ENCODE measurements at places on chromosomes 5 and 9.

DNA sequence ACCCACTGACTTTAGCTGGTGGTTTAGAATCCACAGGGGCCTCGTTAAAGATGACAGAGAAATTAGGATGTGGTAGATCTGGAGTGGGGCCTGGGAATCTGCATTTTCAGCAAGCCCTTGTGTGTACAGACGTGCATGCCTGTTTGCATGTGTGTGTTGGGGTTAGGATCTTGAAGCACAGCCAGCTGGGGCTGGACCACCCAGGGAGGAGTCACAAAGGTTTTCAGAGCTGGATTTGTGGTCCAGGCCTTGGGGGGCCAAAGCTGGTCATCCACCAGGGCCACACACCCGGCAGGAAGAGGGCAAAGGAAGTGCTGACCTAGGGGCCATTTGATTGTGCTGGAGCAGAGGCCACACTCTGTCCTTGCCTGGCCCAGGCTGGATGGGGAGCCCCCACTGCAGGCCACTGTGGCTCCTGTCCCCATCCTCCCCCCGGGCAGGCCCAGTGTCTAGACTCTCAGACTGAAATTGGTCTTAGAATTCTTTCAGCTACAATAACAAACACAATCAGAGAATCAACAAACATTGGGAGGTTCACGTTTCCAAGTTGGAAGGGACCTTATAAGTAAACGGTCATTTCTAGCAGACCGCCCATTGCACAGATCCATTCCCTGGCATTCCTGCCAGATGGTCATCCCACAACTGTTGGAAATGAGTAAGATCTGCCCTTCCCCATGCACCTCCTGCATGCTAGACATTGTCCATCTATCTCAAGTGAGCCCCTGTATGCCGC, 10.3 kb downstream of the CDX1 start:
- DNase-seq, result no peak

- no peak for DNase-seq
Observed at GRCh38 chr5:65478336-65478735, 3.4 kb downstream of the ADAMTS6 start.

DNA sequence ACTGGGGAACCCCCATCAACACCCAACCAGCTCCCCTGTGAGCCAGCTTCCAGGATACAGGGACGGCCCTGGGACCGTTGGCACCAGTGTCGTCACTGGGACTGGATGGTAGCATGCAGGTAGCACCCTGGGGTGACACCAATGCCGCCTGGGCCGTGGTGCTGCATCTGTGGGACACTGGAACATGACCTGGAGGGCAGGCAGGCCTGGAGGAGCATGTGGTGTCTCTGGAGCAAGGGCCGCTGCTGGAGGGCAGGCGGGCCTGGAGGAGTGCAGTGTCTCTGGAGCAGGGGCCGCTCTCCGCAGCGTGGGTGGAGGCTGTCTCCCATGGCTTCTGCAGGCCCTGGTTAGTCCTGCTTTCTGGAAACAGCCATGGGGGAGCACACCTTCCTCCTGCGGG, 13.1 kb downstream of the LPCAT1 start:
- no peak for DNase-seq

GRCh38 chr9:21294904-21295538, 10.1 kb downstream of the IFNA5 start:
- DNase-seq, result no peak

DNA sequence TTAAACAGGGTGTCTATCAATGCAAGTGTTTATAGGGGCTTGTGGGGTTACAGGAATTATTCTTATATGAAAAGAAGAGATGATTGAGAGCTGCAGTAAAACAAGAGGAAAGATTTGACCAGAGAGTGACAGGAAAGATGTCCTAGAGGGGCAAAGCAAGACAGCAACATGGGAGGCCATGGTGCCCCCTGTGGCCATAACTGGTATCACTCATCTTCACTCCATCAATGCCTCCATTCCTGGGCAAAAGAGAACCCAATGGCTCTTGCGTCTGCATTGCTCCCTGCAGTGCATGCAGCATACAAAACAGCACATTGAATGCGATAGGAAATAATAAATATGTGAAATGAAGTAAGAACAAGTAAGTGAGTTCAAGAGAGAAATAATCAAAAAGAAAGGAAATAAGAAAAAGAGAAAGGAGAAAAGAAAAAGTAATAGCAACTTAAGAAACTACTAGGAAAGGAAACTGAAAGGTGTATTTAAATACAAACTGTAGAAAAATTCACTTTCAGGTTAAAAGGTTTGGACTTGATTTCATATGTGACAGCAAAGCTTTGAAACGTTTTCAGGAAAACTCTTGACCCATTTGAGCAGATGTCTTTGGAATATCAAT, 206.6 kb downstream of the SEMA5A start:
- no peak for DNase-seq

DNA sequence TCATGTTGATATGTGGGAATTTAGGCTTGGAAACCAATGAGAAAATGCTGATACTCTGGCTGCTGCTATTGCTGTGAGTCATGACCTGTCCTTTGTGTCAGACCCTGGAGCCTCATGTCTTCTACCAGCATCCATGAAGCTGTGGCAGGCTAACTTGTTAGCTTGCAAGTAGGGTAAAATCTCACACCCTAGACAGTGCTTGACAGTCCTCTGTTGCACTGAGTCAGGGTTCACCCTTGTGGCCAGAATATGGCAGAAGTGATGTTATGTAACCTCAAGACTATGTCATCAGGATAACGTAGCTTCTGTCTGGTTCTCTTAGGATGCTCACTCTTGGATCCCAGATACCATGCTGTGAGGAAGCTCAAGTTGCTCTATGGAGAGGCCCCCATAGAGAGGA, 110.8 kb downstream of the LHX2 start:
- DNase-seq, result no peak

DNA sequence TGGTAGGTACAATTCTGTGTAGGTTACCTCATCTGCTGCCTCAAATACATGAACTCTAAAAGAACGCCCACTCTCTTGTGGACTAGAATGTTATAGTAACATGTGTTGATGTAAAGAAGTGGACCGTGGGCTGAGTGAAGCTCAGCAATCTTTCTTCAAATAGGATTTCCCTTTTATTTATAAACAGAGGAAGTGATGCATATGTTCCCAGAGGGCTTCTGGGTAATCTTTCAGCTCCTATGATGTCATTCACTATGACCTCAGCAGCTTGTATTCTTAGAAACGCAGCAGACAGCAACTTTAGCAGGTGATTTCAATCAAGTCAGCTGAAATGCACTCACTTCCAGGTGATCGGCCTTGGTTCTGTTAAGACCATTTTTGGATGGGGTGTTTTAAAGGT, 14.4 kb downstream of the F2RL2 start:
- DNase-seq, result no peak

DNA sequence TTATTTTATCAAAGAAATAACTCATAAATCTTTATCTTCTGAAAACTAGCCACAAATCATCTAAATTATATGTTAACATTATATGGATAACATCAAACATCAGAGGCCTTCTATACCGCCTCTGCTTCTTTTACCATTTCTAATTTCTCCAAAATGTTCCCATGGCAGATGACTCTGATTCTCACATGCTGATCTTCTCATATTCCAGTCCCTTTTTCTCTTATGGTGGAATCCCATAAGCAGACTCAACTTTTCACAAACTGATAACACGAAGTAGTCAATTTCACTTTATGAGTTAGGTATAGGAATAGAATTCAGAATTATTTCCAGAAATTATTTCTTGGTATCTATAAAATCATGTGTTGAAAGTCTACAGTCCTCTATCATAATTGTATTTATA, 212.3 kb downstream of the ENC1 start:
- no peak for DNase-seq
